NCI-H1105 treated with DMSO at 0.1 percent for 48 hours (cell line): ENCODE measurements at places on chromosomes 11 and 22.

DNA sequence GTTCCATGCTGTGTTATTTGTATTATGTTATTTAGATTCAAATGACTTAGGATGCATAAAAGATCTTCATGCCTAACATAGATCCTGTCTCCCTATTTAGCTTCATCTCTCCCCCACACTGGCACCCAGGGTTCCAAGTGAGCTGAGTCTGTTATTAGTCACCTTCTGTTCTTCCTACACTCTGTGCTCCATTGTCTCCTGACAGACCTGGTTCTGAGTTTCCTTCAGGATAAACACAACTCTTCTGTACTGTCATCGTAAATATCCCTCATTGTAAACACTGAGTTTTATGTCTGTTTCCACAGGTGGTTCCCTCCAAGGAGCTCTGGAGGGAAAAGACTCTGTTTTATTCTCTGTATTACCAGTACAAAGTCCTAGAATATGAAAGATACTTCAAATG is 8.7 kb downstream of the MMP26 start:
- DNase-seq, result no peak

GRCh38 chr22:37147186-37147990 is 2.3 kb downstream of the IL2RB start:
- DNase-seq, result no peak

DNA sequence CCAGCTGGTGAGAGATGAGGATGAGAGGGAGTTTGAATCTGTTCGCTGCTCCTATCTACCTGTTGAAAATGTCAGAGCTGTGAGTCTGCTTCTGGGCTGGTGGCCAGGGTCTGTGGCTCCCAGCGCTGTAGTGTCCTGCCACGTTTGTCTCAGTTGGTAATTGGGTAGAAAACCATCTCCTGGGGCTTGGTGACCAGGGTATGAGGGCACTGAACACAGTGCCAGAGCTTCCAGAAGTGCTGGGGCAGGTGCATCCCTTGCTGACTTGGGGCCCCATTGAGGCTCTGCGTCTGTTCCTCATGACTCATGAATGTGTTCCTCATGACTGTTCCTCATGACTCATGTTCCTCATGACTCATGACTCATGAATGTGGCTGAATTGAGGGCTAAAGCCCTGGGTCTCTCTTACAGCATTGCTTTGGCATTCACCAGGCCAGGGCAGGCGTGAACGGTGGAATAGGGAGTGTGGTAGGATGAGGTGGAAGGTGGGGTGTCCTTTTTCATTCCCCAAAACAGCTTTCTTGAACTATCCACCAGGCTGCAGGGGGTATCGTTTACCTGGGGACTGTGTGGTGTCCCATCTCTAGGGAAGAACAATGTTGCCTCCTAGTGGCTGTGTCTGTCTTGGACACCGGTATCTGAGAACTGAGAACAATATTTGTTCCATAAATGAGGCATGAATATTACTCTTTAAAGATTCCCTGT is 139.5 kb downstream of the COMMD9 start:
- no peak for DNase-seq

DNA sequence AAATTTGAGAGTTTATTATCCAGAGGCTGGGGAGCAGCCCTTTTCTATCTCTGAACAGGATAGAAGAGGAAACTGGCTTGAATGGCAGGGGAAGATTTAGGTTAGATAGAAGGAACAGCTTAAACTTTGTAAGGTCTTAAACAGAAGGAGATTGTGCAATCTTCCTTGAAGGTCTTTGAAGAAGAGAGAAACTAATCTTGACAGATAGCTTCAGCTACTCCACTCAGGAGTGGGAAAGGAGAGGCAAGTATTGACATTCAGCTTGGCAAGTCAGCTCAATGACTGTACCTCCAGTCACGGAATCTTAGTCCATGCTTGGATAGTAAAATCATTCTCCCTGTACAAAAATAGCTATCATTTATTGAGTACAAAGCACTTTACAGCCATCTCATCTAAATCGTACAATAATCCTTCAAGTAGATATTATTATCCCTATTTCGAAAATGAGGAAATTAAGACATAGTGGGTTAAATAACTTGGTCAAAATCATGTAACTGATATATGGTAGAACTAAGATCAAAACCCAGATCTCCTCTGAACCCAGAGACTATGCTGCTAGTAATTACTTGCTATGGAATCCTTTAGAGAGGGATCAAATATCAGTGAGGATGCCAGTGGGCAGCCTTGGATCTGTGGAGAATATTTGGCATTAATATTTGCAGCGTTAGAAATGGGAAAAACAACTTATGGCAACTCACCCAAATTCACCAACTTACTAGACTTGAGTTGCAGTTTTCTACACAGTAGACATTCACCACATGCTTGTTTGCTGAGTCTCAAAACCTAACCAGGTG is 14.6 kb downstream of the C11orf97 start:
- no peak for DNase-seq

GRCh38 chr11:7004482-7004881 is 15.7 kb downstream of the ZNF214 start:
- no peak for DNase-seq
